ENCODE measurements at places on chromosomes 13 and 19.

- no peak for DNase-seq
Observed at GRCh38 chr19:2290441-2291184, 8.6 kb upstream of the PEAK3 start.

GRCh38 chr19:13396250-13397080, 109.8 kb downstream of the CACNA1A start:
- DNase-seq = no peak

- no peak for DNase-seq
Observed at GRCh38 chr19:11657307-11657706, 60.0 kb downstream of the ZNF627 start.

GRCh38 chr19:5103061-5103701, 134.3 kb downstream of the KDM4B start:
- no peak for DNase-seq

DNA sequence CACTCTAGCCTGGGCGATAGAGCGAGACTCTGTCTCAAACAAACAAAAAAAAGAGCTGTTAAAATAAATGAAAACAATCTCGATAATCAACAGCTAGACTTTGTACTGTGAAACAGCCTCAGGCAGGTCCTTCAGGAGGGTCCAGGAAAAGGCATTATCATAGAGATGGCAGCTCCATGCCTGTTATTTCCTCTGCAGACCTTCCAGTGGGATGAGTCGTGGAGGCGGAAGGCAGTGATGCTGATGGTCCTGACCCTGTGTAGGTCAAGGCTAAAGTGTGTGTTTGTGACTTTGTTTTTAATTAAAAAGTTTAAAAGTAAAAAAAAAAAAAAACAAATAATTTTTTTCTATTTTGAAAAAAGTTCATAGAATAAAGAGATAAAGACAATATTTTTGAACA, 117.4 kb downstream of the TNFRSF19 start:
- DNase-seq = no peak

GRCh38 chr19:30523791-30524190, 151.6 kb downstream of the ZNF536 start:
- DNase-seq = no peak

- no peak for DNase-seq
Observed at GRCh38 chr19:14198384-14199376, 7.3 kb downstream of the ADGRL1 start.

DNA sequence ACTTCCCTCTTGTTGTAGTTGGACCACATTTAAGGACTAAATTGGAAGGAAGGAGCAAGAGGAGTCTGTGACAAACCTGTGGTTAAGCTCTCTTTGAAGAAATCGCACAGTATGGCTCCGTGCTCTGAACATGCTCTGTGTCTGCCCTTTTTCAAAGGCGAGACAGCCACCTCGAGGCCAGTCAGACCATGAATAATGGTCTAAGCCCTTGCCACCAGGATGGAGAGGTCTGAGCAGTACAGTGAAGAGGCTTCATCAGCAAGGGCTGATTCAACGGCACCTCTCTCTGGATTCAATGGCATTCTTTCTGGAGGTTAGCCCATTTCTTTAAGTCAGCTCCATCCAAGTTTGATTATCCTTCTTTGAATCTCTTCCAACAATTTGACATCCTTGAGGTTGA, 30.9 kb downstream of the FAM216B start:
- DNase-seq = no peak

GRCh38 chr13:110816500-110816899, 98.4 kb downstream of the ANKRD10 start:
- DNase-seq = no peak

DNA sequence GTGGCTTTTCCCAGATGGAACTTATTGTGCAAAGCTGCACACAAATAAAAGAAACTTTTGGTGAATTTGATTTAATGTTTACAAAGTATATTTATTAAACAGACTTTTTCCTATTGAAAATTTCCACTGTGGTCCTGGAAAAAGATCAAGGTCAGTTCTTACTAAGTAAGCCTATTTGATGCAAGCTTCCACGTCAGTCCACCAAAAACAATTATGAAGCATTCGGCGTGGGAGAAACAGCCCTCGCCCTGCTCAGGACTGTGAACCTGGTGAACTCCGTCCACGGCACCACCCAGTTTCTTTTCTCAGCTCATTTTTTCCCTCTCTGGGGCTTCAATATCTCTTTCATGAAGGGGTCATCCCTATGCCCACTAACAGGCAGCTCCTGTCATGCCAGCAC, 149.8 kb downstream of the EFNB2 start:
- DNase-seq = no peak

DNA sequence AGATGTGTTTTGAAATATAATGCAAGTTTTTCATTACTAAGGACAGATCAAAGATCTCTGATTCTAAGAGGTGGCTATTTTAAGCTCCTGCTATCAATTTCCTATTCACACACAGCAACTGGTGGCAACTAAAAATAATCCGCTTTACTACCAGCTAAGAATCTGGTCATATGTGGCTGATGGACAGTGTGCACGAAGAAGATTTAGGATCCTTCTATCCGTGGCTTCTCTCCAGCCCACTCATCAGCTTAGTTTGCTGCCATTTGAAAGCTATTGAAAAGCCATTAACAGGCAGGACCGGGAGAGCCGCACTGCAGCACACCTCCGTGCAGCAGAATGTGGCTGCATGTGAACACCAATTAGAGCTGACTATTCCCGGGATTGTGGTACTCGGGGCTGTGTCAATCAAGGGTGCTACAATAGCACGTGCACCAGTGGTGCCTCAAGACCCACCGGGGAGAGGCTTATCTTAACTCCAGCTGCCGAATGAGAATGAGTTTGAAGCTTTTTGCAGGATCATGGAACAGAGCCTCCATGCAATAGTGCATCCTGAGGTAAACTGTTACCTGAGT, at the start of gene MYO16:
TSS of gene MYO16 (plus strand) at position 431 of the 572 bp plus-strand sequence. CDS start 234 bp downstream, outside the sequence.
- DNase-seq = no peak

DNA sequence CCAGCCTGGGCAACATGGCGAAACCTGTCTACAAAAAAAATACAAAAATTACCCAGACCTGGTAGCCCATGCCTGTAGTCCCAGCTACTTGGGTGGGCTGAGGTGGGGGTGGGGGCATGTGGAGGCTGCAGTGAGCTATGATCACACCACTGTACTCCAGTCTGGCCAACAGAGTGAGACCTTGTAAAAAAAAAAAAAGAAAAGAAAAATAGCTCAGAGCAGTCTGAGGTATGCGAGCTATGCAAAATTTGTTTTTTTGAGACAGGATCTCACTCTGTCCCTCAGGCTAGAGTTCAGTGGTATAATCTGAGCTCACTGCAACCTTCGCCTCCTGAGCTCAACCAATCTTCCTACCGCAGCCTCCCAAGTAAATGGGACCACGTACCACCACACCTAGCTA, 7.1 kb upstream of the TOMM40 start:
- DNase-seq = no peak

DNA sequence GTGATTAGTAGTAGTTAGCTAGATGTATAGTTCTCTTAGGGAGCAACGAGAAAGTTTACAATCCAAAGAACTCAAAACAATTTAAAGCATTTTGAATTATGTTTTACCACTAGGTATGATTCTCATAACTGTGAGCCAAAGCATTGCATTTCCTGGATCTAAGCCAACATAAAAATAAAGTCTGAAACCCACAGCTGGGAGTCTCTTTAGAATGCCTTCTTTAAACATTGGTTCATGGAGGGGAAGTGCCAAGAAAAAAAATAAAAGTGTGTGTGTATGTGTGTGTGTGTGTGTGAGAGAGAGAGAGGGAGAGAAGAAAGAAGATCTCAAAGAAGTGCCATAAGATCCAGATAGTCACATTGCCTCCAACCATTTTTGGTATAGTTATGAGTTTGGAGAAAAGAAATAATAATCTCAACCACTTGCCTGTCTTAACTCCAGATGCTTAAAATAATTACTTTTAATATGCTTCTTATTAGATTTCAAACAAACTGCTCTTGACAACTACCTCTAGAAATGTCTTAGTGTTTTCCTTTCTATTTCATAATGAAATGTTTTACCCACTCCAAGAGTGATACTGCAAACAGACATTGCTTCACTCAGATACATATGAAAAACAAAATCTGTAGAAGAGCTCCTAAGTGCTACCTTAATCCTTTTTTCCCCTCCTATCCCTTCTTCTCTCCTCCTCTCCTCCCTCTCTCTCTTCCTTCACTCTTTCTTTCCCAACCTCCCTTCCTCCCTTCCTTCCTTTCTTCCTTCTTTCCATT, 554.1 kb downstream of the KCTD12 start:
- DNase-seq = no peak

DNA sequence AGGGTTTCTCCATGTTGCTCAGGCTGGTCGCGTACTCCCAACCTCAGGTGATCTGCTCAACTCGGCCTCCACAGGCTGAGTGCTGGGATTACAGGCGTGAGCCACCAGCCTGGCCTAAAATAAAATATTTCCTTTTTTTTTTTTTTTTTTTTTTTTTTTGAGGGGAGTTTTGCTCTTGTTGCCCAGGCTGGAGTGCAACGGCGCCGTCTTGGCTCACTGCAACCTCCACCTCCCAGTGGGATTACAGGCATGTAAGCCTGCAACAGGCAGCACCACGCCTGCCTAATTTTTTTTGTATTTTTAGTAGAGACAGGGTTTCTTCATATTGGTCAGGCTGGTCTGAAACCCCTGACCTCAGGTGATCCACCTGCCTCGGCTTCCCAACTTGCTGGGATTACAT, 4.9 kb downstream of the ZNF506 start:
- no peak for DNase-seq

- no peak for DNase-seq
Observed at GRCh38 chr13:98495627-98496478, 81.1 kb downstream of the STK24 start.

DNA sequence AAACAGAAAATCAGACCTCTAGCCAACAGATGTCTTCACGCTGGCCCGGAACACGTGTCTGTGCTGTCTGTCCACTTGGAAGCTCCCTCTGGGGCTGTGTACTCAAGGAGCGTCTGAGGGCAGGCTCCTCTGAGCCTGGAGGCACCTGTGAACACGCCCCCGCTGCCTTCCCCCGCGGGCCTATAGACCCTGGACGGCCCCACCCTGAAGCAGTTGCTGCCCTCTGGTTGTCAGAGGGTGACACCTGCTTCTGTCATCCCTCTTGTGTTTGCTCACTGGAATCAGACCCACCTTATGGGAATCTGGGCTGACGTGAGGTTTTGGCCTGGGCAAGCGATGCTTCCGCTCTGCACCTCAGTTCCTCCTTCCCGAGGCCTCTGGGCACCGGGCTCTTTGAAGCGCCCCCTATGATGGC, 19.2 kb downstream of the EPN1 start:
- no peak for DNase-seq

DNA sequence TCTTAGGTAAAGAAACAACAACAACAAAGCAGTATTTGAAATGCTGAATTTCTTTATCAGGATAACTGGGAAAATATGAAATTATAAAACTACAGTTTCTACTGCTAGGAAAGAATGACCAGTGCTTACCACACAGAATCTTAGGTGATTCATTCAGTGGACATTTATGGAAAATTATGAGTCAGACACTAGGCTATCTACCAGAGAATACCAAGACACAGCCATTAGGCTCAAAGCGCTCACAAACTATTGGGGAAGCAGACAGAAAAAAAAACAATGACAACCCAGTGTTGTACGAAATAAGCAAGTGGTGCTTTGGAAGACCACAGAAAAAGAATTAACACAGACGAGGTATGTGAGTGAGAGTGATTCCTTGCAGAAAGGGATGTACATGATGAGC, 1019.5 kb downstream of the PCDH9 start:
- DNase-seq = no peak

- DNase-seq = no peak
Observed at GRCh38 chr13:21104199-21105019, 43.0 kb upstream of the LATS2 start.

- no peak for DNase-seq
Observed at GRCh38 chr19:13301627-13302334, 151.6 kb downstream of the IER2 start.

GRCh38 chr13:73935991-73936390, 198.2 kb downstream of the KLF12 start:
- no peak for DNase-seq

DNA sequence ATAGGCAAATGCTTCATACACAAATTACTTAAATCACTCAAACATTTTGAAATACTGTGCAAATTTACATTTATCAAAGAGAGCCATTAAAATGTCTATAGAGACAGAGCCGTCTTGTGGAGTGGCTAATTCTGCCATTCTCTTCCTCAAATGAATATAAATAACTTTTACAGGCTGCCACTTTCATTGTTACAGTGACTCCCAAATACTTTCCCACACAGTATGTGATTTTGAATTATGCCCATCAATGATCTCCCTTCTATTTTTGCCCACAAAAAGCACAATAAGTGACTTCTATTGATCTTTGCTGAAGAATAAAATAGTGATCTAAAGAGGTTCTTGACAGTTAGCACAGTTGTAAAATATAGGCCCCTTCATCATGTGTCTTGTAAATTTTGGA, 1244.9 kb downstream of the PCDH17 start:
- no peak for DNase-seq

DNA sequence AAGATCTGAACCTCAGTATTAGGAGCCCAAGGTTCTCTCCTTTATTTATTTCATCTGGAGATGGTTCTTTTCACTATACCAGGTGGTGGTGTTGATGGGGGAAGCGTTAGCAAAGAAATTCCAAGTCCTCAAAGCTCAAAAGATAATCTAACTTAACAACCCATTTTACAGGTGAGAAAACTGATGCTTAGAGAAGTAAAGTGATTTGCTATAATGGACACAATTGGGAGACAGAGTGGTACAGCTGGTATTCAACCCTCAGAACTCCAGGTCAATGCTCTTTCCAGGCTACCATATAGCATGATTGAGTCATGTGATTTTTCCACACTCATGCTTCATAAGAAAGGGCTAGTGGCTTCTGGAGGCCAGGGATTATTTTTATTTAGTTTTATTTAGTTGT, 25.0 kb upstream of the URAD start:
- DNase-seq = no peak

DNA sequence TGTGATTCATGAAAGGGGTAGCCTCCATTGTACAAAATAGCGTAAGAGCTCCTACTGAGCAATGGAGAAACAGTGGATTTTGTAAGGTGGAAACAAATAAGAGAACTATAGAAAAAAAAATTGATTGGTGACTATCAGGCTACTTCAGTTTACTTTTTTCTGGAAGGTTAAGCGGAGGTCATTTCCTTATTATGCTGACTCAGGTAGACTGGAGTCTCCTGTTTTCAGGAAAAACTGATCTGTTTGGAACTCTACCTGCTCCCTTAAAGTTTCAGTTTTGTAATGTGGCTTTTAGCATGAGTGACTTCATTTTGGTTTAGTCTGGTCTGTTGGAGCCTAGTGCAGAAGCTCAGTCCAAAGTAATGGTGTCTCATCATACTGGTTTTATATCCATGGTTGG, 3.4 kb downstream of the ZNF607 start:
- no peak for DNase-seq

GRCh38 chr19:7513809-7514642, 1.9 kb upstream of the ZNF358 start:
- DNase-seq = no peak

- DNase-seq = no peak
Observed at GRCh38 chr13:100115693-100116254, 26.9 kb downstream of the PCCA start.

GRCh38 chr19:16170134-16170533, 3.2 kb downstream of the CIB3 start:
- no peak for DNase-seq

DNA sequence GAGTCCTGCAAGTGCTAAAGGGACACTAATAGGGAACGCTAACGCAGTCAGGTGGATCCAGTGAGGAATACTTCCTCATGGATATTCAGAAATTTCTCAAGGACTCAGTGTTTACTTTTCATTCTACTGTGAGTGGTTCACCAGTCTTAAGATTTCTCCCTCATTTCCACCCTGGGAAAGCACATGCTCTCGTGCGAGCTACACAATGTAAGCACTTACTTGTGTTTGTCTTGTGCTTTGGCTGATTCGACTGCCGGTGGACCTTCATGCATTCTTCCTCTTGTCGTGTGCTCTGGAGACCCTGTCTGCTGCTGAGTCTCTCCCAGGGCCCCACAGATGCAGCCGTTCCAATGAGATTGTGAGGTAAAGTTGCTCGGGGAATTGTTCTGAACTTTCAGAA, 180.1 kb downstream of the NUFIP1 start:
- no peak for DNase-seq
